ENCODE measurements at places on chromosomes 4 and X. TPM values are rescaled to one million over a fixed set of nuclear protein-coding genes. Genes with fewer than 3 reads are reported as not detected.

The LEF1 gene
- total RNA-seq: 76.8 TPM

DNA sequence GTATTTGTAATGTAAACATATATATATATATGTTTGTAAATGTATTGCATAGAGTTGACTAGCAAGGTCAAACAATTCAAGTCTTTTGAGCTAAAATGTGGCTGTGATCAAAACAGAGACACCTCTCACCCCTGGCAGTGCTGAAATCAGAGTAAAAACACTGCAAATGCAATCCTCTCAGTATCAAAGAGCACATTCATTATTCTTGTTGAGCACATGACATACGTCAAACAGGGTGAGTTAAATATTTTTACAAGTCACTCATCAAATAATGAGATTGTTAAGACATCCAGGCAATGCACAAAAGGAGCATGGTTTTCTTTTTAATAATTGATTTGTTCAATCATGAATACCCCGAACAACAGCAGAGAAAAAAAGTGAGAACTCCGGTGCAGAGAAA is 114.1 kb upstream of the KCNIP4 start:
- H3K36me3 ChIP-seq: no peaks in the 10 kb centered on the region
- H3K4me3 ChIP-seq: no peak overlapping the region
- DNase-seq: no peak

DNA sequence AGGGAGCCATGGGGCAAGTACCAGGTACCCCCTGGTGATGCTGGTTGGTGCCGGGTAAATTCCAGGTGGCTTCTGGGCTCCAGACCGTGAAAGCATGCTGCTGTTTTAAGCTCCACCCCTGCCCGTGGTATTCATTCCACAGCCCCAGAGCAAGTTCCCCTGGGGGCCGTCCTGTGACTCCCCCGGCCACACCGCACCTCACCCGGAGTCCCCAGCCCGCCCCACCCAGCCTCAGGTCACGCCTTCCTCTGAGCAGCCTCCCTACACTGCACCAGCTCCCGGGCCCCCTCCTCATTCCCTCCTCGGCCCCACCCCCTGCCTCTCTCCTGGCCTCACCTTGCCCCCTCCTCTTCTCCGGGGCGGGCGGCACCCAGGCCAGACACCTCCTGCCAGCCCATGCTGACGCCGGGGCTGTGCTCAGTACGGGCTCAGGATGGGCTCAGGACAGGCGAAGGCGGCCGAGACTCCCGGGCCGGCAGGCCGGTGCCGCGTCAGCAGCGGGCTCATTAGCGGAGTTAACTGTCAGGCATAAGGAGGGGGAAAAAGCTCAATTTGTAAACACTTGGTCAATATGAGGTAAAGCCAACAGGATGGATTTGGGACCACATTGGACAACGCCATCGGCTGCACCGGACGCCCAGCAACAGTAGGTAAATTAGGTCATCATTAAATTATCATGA is 127.4 kb downstream of the FAM53A start:
- H3K36me3 ChIP-seq: no peaks in the 10 kb centered on the region

The DMD gene
- 76.4 TPM for total RNA-seq

GRCh38 chrX:63993936-63994335 is 208.9 kb upstream of the ARHGEF9 start:
- no peaks in the 10 kb centered on the region for H3K27me3 ChIP-seq
- H3K4me3 ChIP-seq: no peak overlapping the region
- no peak overlapping the region for H3K27ac ChIP-seq
- DNase-seq: no peak

The PNMA3 gene
- 10.3 TPM for total RNA-seq

DNA sequence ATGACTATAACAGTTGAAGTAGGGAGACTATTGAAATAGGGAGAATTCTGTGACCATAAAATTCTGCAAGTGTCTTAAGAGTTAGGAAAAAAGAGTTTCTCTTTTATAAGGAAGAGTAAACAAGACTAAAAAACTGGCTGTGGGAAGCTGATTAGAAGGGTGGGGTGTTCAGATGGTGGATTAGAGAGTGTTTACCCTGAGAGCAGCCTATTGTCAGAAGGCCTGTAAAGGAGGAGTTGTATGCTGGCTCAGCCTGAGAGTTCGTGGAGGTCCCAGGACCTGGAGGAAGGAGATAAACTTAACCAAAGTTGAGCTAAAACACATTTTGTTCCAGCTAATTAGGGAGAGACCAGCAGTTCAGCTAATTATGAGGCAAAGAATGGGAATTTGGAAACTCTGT is 629.7 kb downstream of the PCDH7 start:
- H3K36me3 ChIP-seq: no peaks in the 10 kb centered on the region
- H3K4me1 ChIP-seq: no peaks in the 10 kb centered on the region
- H3K4me3 ChIP-seq: no peak overlapping the region
- H3K27me3 ChIP-seq: no peaks in the 10 kb centered on the region
- no peak for DNase-seq

The TMPRSS11D gene
- not detected for total RNA-seq

GRCh38 chr4:107065201-107065600 is 29.1 kb upstream of the DKK2 start:
- no peaks in the 10 kb centered on the region for H3K36me3 ChIP-seq
- peaks cover 3% of the 10 kb centered on the region for H3K27me3 ChIP-seq
- no peak overlapping the region for H3K27ac ChIP-seq
- peaks cover 14% of the 10 kb centered on the region for H3K4me1 ChIP-seq

- H3K27me3 ChIP-seq: no peaks in the 10 kb centered on the region
- H3K4me3 ChIP-seq: no peak overlapping the region
- peak overlapping the region; percentile 83 for H3K27ac ChIP-seq
- DNase-seq: no peak
Measured at GRCh38 chrX:63503541-63503940, 152.4 kb upstream of the SPIN4 start.

GRCh38 chr4:71697031-71697430 is 86.8 kb downstream of the GC start:
- H3K36me3 ChIP-seq: no peaks in the 10 kb centered on the region
- H3K27me3 ChIP-seq: no peaks in the 10 kb centered on the region
- no peak overlapping the region for H3K27ac ChIP-seq
- H3K4me1 ChIP-seq: peaks cover 19% of the 10 kb centered on the region

DNA sequence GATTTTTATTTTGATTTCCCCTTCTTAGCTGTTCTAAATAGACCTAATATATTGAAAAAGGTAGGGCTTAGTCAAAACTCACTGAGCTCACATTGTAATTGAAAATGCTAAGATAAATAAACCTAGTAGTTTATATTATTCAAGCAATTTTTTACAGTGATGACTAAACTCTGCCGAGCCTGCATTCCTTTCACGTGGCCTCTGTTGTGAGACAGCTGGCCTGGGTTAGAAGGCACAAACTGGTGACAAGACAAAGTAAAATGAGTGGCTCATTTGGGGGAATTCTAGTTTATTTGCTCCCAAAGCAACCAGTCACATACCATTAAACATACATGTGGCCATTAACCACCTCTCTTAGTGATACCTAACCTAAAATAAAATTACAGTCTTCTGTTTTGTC is 169.4 kb upstream of the TEX13C start:
- H3K36me3 ChIP-seq: no peaks in the 10 kb centered on the region
- H3K27ac ChIP-seq: no peak overlapping the region
- no peaks in the 10 kb centered on the region for H3K4me1 ChIP-seq
- H3K4me3 ChIP-seq: no peak overlapping the region
- DNase-seq: no peak

- H3K27ac ChIP-seq: no peak overlapping the region
- no peaks in the 10 kb centered on the region for H3K4me1 ChIP-seq
Measured at GRCh38 chr4:63361628-63362027, 1047.6 kb downstream of the TECRL start.

GRCh38 chr4:110128029-110128428 is 70.4 kb downstream of the ELOVL6 start:
- peaks cover 5% of the 10 kb centered on the region for H3K36me3 ChIP-seq
- H3K4me3 ChIP-seq: no peak overlapping the region
- no peaks in the 10 kb centered on the region for H3K27me3 ChIP-seq
- no peak for DNase-seq
- no peak overlapping the region for H3K27ac ChIP-seq
- peaks cover 20% of the 10 kb centered on the region for H3K4me1 ChIP-seq
